Activated CD4-positive, alpha-beta T cell treated with anti-CD3 and anti-CD28 coated beads, Interleukin-2, Interleukin-6, amounts not matched to agents 100 ng/mL and 50 ng/mL, durations not matched to agents 16 hours and 8 hours (primary cell): ENCODE measurements at places on chromosomes 6 and 20.
A peak's percentile ranks its signal among the peaks of the same experiment; 100 is the strongest.

- DNase-seq = no peak
Observed at GRCh38 chr6:78867020-78867369, 356 bp upstream of the IRAK1BP1 start.

GRCh38 chr6:49787176-49787575, at the start of gene PGK2:
Gene PGK2, minus strand, starts transcription at chr6:49787285. Its CDS starts 98 bp downstream, at chr6:49787187.
- no peak for DNase-seq

DNA sequence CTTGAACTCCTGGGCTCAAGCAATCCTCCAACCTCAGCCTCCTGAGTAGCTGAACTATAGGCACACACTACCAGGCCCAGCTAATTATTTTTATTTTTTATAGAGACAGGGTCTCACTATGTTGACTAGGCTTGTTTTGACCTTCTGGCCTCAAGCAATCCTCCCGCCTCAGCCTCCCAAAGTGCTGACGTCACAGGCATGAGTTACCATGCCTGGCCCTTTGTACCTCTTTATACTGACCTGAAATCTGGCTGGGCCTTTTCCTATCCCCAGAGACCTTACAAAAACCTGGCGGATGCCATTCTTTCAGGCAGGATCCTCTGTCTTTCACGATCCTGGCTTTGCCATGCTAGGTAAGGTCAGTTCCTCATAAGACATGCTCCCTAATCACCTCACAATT, 11.5 kb downstream of the WFDC3 start:
- no peak for DNase-seq

DNA sequence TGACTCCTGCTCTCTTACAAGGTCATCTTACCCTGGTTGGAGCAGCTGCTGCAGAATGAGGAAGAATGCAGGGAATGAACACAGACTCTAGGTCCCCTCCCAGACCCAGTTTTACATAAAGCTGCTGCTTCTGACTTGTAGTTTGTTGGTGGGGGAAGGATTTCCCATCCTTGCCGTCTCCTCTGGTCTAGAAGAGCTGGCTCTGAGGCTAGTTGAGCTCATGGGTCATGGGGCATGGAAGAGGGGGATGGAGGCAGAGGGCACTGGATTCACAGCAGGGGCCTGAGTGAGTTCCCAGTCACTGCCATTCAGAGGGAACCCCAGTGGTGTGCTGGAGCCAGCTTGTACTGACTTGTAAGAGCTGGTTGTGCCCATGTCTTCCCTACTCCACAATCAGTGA, 9.2 kb upstream of the GUCA1A start:
- no peak for DNase-seq

DNA sequence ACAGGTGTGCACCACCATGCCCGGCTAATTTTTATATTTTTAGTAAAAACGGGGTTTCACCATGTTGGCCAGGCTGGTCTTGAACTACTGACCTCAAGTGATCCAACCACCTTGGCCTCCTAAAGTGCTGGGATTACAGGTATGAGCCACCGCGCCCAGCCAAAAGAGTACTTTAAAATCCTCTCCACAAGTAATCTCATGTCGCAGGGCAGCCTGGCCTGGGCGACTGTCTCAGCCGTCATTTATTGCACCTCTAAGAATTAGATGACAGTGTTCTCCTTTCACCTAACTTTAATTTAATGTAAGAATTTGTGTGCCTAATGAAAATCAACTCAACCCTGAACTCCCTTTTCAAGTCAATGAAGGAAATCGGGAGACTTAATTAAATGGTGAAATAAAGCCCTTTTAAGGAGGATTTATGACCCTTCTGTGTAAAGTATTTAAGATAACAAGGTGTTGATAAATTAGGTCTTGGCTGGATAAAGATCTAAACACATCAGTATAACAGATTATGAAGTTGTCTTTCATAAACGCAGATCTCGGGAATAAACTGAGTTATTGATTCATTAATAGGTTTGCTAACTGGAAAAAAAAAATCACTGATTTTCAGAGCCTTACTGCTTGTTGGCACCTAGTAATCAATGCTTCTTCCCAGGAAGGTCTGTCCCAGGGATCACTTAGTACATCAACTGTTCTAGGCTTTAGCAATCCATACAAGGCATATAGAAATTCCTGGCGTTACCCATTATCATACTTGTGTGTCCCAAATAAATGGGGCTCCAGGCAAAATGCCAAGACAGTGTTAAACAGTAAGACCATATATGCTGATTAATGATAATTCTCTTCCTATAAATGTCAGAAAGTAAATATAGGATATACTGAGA, 209.3 kb downstream of the GMDS start:
- DNase-seq = no peak

- no peak for DNase-seq
Observed at GRCh38 chr6:119184008-119184648, 105.7 kb upstream of the FAM184A start.

GRCh38 chr20:38032585-38033329, 499 bp downstream of the TTI1 start:
- DNase-seq = no peak

DNA sequence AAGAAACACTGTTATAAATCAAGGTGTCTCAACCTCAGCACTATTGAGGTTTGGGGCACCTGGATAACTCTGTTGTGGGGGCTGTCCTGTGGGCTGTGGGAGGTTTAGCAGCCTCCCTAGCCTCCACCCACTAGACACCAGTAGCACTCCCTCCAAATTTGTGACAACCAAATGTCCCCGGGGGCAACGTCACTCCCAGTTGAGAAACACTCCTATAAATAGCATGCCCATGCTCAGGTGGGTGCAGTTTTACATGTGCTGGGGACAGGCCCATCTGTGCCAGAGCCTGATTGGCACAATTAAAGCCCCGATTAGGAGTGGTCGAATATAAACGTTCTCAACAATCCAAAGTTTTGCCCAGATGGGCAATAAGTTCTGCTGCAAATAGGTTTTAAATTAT, 78.9 kb downstream of the FAM50B start:
- no peak for DNase-seq

DNA sequence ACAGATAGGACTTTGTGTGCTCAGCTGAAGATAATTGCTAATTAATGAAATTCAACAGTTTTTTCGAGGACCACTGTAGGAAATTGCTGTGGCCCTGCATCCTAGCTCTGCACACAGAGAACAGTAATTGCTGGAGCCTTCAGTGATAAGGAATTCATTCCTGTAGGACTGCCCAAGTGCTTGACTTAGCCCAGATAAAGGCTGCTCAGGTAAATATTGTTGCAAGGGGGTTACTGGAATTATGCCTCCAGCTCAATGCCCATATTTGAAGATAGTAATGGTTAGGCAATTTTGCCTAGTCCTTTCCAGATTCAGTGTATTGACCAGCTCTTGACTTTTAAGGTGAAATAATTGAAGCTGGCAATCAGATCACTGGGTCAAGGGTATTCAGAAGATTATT, 122.9 kb downstream of the SLC24A3 start:
- no peak for DNase-seq

DNA sequence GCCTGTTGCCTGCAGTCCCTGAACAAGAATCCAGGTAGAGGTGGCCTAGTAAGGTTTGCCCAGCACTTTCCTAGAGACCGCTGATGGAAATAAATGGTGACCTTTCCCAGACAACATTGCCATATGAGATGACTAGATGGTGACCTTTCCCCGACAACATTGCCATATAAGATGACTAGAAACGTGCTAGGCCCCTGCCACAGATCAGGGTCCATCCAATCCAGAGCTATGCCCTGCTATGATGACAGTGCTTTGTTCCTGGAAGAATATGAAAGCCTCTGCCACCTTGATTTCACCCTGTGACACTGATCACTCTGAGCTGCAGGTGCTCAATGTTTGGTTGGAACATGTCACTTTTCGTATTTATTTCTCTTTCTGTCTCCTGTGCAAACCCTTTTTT, 133.8 kb upstream of the SPTLC3 start:
- DNase-seq = no peak

DNA sequence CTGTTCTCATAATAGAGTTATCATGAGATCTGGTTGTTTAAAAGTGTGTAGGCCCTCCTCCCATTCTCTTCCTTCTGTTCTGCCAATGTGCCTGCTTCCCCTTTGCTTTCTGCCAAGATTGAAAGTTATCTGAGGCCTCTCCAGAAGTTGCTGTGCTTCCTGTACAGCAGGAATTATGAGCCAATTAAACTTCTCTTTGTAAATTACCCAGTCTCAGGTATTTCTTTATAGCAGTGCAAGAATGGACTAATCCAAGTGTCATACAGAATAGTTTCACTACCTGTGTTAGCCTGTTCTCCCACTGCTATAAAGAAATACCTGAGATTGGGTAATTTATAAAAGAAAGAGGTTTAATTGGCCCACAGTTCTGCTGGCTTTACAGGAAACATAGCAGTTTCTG, 100.0 kb downstream of the CD24 start:
- no peak for DNase-seq

- no peak for DNase-seq
Observed at GRCh38 chr6:90197854-90198496, 98.7 kb downstream of the BACH2 start.

DNA sequence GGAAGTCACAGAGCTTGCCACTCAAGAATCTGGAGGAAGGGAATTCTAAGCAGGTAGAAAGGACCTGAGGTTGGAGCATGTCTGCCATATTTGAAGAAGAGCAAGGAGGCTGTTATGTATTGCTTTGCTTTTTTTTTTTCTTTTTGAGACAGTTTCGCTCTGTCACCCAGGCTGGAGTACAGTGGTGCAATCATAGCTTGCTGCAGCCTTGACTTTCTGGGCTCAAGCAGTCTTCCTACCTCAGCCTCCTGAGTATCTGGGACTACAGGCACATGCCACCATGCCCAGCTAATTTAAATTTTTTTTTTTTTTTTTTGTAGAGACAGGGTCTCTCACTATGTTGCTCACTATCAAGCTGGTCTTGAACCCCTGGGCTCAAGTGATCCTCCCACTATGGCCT, 40.8 kb downstream of the ORC3 start:
- DNase-seq = no peak

- DNase-seq = peak; percentile 40
Observed at GRCh38 chr6:36028088-36028876, 674 bp downstream of the MAPK14 start.

DNA sequence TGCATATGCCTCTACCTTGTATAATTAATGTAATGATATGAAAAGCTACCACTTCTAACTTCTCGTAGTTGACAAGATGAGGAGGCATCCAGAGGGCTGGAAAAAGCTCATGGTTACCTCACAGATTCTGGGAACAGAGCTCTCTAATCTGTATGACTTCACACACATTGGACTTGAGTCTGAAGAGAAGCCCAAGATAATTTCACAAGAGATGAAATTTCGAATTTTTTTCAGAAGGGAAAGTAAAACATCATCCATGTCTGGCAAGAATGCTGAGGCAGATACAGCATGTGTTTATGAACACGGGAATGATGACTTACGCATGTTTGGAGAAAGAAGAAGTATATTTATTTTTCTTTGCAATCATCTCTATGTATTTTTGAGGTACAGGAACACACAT, 141.8 kb upstream of the TENT5A start:
- DNase-seq = no peak

DNA sequence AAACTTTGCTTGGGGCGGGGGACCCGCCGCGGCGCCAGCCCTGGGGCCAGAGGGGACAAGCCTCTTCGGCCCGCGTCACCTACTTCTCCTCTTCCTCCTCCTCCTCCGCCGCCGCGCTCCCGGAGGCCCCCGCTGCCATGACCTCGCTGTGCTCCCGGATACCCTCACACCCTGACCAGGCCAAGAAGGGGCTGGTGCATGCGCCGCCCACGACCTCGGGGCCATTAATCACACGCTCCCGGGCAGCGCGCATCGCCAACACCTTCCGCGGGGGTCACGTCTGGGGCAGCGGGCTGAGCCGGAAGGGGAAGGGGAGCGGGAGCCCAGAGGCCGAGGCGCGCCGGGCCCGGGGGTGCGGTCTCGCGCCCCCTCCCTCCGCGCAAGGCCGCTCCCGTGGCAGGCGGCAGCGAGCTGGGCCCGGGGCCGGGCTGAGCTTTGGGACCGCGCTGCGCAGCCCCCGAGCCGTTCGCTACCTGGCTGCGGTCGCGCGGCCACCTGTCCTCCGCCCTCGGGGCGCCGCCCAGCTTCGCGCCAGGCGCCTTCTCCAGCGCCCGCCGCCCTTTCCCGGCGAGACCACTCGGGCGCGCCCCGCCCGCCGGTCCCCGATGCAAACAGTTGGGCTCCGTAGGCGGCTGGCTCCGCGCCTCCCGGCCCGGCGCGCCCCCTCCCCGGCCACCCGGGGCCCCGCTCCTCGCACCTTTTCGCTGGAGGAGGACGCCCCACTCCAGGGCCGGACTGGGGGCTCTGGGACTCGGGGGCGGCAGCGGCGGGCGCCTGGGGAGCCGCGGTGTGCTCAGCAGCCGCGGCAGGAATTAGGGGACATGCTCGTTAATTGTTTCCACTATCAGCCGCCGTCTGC, 575 bp upstream of the CNR1 start:
- DNase-seq = no peak

- no peak for DNase-seq
Observed at GRCh38 chr20:16526433-16527380, 46.5 kb downstream of the KIF16B start.

DNA sequence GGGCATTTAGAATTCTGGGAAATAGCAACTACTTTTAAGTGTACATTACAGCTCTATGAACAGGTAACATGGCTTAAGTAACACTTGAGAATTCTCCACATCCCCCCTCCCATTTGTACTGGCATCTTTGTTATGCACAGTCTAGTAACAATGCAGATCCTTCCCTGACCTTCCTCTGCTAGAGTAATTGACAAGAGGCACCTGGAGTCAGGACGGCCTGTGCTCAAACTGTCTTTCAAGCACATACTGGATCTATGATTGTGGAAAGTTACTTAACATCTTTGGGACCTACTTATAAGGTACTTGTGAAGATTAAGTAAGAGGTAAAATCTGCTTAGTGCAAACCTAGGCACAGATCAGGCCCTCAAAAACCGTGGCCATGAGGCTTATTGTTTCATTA, 21.9 kb upstream of the GSTA3 start:
- DNase-seq = no peak

DNA sequence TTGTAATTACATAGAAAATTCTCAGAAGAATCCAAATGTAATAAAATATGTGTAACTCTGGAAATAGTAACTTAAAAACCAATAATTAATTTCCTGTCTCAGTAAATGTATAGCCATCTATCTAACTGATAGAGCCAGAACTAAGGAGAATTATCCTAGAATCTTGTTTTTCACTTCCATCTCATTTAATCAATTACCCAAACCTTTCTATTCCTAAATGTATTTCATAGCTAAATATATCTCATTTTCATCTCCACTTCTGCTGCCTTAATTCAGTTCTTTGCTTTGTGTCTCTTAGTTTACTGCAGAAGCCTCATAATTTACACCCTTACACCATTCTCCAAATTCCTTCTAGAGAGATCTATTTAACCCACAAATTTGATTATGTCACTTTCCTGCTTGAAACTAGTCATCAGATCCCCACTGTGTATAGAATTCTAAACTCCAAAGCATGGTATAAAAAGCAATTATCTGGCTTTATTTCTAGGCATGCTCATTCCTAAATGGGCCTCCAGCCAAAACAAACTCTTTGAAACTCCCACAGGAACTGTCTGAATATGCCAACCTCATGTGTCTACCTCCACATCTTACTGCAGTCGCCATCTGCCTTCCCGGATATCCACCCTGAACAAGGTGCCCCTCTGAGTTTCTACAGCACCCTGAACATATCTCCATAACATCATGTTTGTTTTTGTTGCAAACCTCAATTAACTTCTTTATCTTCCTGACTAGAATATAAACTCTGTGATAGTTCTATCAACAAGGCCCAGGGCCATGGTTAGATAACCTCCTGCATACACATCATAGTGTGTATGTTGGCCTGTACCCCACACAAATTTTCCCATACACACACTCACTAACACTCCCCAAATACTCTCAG, 70.5 kb upstream of the ADTRP start:
- no peak for DNase-seq
